ENCODE measurements at places on chromosomes 5 and 9. TPM values are rescaled to one million over a fixed set of nuclear protein-coding genes. Genes with fewer than 3 reads are reported as not detected.

POMT1 gene
- total RNA-seq: 66.7 TPM

RNF183 gene
- total RNA-seq: not detected

SRD5A1 gene
- 49.1 TPM for total RNA-seq

PDE6A gene
- total RNA-seq: not detected

TRIM52 gene
- 21.9 TPM for total RNA-seq

IRX1 gene
- total RNA-seq: not detected

SPATA31A6 gene
- total RNA-seq: not detected

FOXD4L6 gene
- 1.3 TPM for total RNA-seq

FOXE1 gene
- total RNA-seq: not detected

PCDHB16 gene
- total RNA-seq: 10.6 TPM

LCN10 gene
- not detected for total RNA-seq

ADAMTS2 gene
- 1.9 TPM for total RNA-seq

ARHGEF37 gene
- 1.3 TPM for total RNA-seq

GPX8 gene
- total RNA-seq: 0.63 TPM

ASPN gene
- 1.3 TPM for total RNA-seq

ACSL6 gene
- total RNA-seq: 69.5 TPM

C9orf50 gene
- total RNA-seq: not detected

GOLGA2 gene
- 61.3 TPM for total RNA-seq

SLC34A3 gene
- total RNA-seq: not detected

KIF24 gene
- total RNA-seq: 4.1 TPM

CDH6 gene
- total RNA-seq: 52.0 TPM

SEMA4D gene
- total RNA-seq: 38.2 TPM

PCDHGA11 gene
- total RNA-seq: 40.4 TPM

SLCO6A1 gene
- total RNA-seq: 0.31 TPM

TMC1 gene
- 0.94 TPM for total RNA-seq

FKTN gene
- total RNA-seq: 47.3 TPM

GRM6 gene
- 0.63 TPM for total RNA-seq

PDCD1LG2 gene
- 0.63 TPM for total RNA-seq

MLANA gene
- total RNA-seq: not detected

CAPSL gene
- not detected for total RNA-seq

TMEM174 gene
- not detected for total RNA-seq

ALDH7A1 gene
- total RNA-seq: 64.2 TPM

SVEP1 gene
- total RNA-seq: 16.3 TPM

PTGDS gene
- 11.9 TPM for total RNA-seq

DBH gene
- total RNA-seq: not detected

GABRA6 gene
- total RNA-seq: not detected

TEX48 gene
- total RNA-seq: not detected

PCDHGB1 gene
- 20.3 TPM for total RNA-seq

DOCK8 gene
- total RNA-seq: 4.1 TPM

OTULINL gene
- total RNA-seq: 31.9 TPM

MEF2C gene
- 1,487 TPM for total RNA-seq

GLRA1 gene
- not detected for total RNA-seq

PAIP2 gene
- 98.0 TPM for total RNA-seq

CTNNA1 gene
- 261 TPM for total RNA-seq

NUDT12 gene
- total RNA-seq: 22.2 TPM

GALNT10 gene
- total RNA-seq: 18.2 TPM

FYB1 gene
- total RNA-seq: 2.5 TPM

Measured in parietal lobe (tissue), 2 donors.